Fibroblast of villous mesenchyme (primary cell): ENCODE measurements at places on chromosomes 5 and 9. TPM values are rescaled to one million over a fixed set of nuclear protein-coding genes. Genes with fewer than 3 reads are reported as not detected.
A peak's percentile ranks its signal among the peaks of the same experiment; 100 is the strongest.

PCDHGC5 gene
- 2.6 TPM in 2 replicates for total RNA-seq

GRCh38 chr5:139549162-139549894 is 11.8 kb upstream of the UBE2D2 start:
- DNase-seq: no peak

GRCh38 chr9:135355521-135356011 is 124.0 kb upstream of the PPP1R26 start:
- DNase-seq: no peak

GRCh38 chr9:92746567-92747458 is 17.8 kb downstream of the BICD2 start:
- DNase-seq: peak; percentile 49

DNA sequence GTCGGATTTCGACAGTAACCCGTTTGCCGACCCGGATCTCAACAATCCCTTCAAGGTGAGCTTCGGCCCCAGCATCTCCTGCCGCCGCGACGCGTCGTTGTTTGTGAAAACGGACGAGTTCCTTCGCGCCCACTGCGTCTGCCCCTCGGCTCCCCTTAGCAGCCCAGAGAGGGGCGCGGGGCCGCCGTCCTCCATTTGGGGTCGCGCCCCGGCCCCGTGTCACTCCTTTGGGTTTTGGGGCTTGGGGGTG is 182 bp downstream of the SCAMP1 start:
- DNase-seq: no peak

- DNase-seq: no peak
These were observed 41.1 kb downstream of the ANKRD33B start for GRCh38 chr5:10604975-10605374.
